Dorsolateral prefrontal cortex (tissue), 122 donors: ENCODE measurements at places on chromosomes 1 and 21.

DNA sequence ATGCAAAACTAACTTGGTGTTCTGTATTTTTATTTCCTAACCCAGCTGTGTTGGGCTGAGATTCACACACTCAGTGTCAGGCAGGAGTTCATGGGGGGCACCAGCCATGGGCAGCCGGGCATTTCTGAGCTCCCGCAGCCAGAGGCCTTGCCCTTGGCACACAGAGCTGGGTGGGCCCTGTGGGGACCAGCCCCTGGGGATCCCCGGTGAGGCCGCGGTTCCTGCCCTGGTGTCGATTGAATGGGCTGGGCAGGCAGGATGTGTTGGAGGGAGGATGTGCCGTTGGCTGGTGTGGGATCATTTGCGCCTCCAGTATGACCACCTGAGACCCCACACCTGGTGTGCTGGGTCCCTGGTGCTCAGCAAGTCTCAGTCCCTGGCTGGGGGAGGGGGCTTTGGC is 91.0 kb downstream of the PRDM16 start:
- DNase-seq = no peak

- DNase-seq = no peak
Measured at GRCh38 chr1:172837816-172838679, 179.1 kb downstream of the FASLG start.

DNA sequence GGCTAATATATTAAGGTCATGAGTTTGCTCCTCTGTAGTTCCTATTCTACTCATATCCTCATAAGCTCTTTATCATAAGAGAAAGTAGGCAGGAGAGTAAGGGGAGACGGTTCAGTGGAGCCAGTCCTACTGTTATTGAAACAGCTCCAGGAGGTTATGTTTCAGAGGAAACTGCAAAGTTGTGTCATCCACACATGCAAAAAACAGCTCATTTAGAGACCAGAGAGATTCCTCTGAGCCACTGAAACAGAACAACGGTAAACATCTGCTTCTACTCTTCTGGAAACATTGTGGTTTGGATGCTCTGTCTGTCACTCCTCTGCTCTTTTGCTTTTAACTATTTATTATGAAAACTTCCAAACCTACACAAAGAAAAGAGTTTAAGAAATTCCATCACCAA is 66.3 kb upstream of the PPP2R5A start:
- no peak for DNase-seq

GRCh38 chr21:14836950-14837349 is 227.8 kb downstream of the NRIP1 start:
- DNase-seq = no peak

GRCh38 chr1:23634840-23635651 is 56.6 kb upstream of the RPL11 start:
- peak; percentile 48 for DNase-seq

DNA sequence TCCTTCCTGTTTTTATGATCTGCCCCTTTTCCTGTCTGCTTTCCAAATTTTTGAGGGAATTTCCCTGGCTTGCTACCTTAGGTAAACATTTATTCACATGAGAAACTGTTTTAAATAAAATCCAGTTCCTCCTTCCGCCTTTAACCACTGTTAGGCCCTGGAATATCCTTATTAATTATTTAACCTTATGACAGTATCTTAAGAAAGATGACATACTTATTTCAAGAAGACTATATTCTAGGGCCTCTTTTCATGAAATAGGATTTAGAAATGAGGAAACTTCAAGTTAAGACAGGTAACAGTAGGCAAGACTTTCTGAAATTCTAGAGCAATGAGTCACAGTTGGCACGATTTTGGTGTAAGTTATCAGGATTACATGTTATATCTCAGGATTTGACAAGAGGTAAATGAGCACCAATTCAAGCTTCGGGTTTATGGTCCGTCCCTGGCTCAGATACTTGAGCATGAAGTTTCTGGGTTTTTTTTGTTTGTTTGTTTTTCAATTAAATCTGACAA is 2.0 kb upstream of the TNFSF18 start:
- no peak for DNase-seq

DNA sequence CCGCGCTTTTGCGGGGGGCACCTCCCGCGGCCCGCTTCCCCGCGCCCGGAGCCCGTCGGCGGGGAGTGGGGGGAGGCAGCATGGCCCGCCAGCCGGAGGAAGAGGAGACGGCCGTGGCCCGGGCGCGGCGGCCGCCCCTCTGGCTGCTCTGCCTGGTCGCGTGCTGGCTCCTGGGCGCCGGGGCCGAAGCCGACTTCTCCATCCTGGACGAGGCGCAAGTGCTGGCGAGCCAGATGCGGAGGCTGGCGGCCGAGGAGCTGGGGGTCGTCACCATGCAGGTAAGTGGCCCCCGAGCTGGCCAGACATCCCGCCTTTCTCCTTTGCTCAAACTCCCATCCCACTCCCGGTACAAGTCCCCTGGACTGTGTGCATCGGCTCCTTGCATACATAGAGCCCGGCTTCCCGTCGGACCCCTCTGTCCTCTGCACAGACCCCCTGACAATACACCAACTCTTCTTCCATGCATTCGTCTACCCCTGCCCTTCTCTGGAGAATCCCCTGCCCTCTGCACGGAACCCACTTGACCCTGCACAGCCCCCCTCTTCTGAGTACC is 812 bp downstream of the CACHD1 start:
- no peak for DNase-seq

DNA sequence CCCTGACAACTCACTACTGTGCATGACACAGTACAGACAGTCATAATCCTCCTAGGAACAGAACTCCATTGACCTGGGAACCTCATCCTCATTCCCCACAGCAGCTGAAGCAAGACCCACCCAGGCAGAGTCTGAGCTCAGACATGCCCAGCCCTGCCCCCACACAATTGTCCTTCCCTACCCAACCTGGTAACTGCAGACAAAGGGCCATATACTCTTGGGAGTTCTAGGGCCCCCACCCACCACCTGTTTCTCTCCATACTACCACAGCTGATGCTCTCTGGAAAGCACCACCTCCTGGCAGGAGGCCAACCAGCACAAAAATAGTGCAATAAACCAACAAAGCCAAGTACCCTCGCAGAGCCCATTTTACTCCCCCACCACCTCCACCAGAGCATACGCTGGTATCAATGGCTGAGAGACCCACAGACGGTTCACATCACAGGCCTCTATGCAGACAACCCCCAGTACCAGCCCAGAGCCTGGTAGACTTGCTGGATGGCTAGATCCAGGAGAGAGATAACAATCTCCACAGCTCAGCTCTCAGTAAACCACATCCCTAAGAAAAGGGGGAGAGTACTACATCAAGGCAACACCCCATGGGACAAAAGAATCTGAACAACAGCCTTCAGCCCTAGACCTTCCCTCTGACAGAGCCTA is 159.7 kb upstream of the CXADR start:
- no peak for DNase-seq

- no peak for DNase-seq
Measured at GRCh38 chr1:29743931-29744330, 507.6 kb downstream of the PTPRU start.
